ENCODE measurements at places on chromosomes 16 and 17.

DNA sequence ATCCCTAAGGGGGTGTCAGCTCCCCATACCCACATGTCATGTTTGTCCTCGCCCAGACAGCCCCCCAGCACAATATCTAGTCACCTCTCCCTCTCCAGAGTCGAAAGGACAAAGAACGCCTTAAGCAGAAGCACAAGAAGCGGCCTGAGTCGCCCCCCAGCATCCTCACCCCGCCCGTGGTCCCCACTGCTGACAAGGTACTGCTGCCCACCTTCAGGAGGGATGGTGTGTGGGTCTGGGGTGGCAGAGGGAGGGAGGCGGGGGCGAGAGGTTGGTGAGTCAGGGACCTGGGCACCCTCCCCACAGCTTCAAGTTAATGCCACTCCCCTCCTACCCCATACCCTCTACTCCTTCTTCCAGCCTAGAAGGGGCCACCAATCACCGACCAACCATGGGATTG, 7.5 kb downstream of the MLLT6 start:
- DNase-seq, result no peak

GRCh38 chr17:13981881-13982280, 87.4 kb upstream of the COX10 start:
- DNase-seq, result no peak

- DNase-seq, result no peak
These were observed 45.8 kb upstream of the PLCG2 start for GRCh38 chr16:81733295-81733694.

DNA sequence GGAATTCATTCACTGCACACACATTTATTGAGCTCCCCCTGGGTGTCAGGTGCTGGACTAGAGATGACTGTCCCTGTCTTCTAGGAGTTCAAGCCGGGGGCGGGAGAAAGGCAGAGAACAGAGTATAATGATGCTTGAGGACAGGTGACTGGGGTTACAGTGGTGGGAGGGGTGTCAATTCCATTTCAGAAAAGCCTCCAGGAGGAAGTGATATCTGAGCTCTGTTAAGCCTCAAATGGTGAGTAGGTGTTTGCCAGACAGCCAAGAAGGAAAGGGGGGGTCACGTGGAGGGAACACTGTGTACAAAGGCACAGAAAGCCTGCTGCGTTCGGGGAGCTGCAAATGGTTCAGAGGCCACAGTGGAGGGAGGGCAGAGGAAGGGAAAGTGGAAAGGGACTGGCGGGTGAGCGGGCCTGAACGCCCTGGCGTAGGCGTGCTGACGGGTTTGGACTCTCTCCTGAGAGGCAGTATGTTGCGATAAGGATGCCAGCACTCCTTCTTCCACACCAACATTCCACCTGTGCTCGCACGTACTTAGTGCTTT, 9.7 kb upstream of the NXPH3 start:
- no peak for DNase-seq

- no peak for DNase-seq
These were observed 1.9 kb downstream of the EPN3 start for GRCh38 chr17:50534222-50534978.

GRCh38 chr17:41691031-41691777, 2.5 kb downstream of the EIF1 start:
- no peak for DNase-seq

- DNase-seq, result no peak
These were observed 120.9 kb downstream of the METRNL start for GRCh38 chr17:83200231-83200699.

DNA sequence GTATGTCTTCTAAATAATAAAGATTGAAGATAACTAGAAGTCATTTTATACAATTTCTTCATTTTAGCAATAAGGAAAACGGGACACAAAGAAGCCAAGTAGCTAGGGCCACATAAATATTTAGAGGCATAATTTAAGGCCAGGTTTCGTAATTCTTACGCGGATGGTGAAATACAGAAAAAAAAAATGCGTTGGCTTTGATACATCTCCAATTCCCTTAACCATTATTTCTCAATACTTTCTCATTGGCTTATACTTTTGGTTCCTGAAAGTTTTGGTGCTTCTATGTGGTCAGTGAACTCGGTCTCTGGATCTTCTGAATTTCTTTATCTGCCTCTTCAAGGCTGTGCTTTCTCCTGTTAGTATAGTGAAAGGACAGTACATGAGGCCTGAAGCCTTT, 888.1 kb downstream of the KCNJ2 start:
- DNase-seq, result no peak

GRCh38 chr17:50495918-50496317, 12.3 kb upstream of the MYCBPAP start:
- no peak for DNase-seq
